CD4-positive, alpha-beta T cell treated with Interleukin-15 for 1 hour (primary cell): ENCODE measurements at places on chromosomes 1 and 21.

GRCh38 chr1:66354311-66355201 is 179.4 kb upstream of the SGIP1 start:
- DNase-seq = no peak

- DNase-seq = no peak
Observed at GRCh38 chr1:43602990-43603389, 47.0 kb upstream of the KDM4A start.

DNA sequence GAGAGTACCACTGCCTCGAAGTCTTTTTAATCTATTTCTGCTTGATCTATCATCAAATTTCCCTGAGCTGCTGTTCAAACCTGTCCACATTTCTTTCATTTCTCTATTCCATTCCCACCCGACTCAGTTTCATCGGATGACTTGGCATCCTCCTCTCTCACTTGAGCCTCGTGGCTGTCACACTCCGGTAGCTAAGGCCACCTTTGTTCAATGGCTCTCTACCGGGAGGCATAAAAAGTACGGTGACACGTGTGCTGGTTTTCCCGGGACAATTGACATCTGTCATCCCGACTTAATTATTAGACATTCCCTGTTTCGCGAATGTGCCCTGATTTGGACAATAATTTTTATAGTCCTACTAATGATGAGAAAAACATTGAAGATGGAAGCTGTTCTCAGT is 22.6 kb downstream of the MIS18A start:
- no peak for DNase-seq

DNA sequence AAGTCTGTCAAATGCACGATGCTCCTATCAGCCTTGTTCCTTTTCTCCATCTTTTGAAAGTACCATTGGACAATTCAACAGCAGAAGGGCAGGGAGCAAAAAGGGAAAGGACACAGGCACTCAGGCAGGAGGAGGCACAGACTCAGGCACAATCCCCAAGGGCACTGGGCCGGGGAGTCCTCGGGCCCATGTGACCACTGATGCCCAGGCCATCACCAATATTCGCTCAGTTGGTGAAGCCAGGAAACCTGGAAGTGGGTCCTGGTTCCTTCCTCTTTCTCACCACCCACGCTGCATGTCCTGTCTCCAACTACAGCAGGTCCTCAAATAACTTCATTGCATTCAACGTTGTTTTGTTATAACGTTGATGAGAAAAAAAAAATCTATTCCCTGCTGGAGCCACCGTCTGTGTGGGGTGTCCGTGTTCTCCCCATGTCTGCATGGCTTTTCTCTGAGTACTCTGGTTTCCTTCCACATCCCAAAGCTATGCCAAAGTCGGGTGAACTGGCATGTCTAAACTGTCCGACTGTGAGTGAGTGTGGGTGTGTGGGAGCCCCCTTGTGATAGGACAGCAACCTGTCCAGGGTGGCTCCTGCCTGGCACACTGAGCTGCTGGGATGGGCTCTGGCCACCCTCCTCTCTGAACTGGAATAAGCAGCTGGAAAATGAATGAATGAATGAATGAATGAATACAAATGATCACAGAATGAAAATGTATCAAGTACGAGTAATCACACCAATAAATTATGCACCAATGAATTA is 12.5 kb downstream of the NID1 start:
- no peak for DNase-seq

GRCh38 chr1:31666263-31666963 is 21.7 kb upstream of the PEF1 start:
- no peak for DNase-seq

GRCh38 chr21:39319251-39319756 is 5.9 kb upstream of the BRWD1 start:
- no peak for DNase-seq

DNA sequence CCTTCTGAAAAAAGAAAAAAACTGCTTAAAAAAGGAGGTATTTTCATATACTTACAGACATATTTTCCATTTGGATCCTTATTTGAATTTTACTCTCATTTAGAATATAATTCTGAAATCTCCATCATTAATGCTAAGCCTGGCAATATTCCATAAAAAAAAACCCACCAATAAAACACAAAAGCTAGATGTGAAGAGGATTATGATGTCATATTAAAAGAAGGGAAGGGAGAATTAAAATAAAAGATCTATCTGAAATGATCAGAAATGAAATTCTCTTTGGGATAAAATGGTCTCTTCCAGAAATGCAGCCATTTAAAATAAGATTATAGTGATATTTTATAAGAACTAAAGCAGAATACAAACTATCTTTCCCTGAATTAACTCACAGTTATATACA is 206.7 kb upstream of the CAMK1G start:
- no peak for DNase-seq
